Bone marrow (tissue), 2 donors: ENCODE measurements at places on chromosomes 7 and 10.

DNA sequence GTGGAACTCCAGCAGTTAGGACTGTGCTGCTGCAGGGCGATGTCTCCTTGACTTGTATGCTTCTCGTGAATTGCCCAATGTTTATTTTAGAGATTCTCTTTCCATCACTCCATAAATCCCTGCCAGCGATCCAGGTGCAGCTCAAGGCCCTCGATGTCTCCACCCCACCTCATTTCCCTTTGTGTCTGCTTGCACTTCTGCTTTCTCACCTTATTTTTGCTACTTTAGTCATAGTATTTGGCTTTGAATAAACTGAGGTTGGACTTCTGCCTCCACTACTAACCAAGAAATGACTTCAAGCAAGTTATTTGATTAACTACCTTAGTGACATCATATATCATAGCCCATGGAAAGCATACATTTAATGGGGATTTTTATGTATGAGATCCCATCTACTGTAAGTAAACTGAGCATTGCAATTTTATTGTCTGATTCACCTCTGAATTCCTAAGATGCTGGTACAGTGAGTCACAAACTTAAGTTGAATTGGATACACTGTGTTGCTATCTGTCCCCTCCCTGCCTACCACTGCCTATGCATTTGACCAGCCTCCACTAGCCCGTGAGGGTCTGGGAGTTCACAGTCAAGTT, 255.8 kb downstream of the ABCA13 start:
- no peak for DNase-seq

- no peak for DNase-seq
Measured at GRCh38 chr10:18793951-18794350, 134.7 kb downstream of the ARL5B start.

DNA sequence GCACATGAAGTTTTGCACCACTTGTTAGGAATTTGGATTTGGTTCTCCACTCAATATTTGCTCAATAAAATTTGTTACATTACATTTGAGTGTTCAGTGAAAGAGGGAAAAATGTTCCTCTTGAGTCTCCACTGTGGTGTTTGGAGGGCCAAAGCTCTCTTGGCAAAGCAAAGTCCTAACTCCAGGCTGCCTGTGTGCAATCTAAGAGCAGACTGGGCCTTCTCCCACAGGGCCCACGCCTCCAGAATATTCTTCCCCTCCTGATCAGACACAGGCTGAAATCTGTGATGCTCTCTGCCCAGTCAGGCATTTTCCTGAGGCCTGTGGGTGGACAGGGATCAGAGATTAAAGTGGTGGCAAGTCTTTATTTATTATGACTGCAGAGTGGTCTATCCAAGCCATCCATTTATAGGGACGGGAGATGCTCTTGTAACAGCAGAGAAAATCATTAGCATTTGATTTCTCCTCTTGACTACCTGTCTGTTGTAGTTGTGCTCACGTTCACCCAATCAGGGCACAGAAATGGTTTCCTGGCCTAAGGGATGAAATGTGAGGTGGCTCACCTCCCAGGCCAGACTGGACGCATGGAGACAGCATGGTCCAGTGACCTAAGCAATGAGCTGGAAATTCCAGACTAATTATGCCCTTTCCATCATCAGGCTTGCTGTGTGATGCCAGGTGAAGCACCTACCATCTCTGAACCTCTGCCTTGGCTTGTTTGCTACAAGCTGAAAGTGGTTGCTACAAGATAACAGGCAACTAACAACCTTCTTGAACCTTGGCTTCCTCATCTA, 147.1 kb upstream of the NRBF2 start:
- DNase-seq, result no peak

DNA sequence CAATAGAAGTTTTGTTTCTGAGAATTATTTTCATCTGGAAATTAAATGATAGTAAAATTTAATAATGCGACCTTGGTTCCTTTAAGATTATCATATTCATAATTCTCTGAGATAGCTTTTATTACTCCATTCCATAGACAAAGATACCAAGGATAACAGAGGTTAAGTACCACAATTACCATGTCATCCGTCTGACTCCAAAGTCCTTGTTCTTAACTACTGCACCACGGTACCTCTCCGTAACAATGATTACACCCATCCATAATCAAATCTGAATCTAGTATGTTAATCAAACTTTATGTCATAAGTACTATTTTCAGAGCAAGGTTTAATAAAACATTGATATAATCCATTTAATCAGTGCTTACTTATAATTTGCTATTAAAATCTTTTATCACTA, 8.4 kb downstream of the ZDHHC6 start:
- no peak for DNase-seq

DNA sequence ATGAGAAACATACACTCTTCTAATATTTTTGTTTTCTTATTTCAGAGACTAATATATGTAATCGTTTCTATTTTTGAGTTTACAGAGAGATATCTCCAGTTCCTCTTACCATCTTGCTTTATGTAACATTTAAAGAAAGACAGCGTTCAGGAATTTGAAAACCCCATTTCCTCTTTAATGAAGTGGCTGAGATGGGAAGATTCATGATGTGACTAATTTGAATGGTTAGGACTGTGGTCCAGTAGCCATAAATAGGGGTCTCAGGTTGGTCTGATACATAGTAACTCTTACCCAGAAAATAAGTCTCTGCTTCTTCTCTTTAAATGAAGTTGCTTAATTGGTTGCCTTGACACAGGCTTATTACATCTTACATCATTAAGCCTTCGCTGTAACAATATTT, 6.9 kb downstream of the KMT2E start:
- DNase-seq, result no peak

DNA sequence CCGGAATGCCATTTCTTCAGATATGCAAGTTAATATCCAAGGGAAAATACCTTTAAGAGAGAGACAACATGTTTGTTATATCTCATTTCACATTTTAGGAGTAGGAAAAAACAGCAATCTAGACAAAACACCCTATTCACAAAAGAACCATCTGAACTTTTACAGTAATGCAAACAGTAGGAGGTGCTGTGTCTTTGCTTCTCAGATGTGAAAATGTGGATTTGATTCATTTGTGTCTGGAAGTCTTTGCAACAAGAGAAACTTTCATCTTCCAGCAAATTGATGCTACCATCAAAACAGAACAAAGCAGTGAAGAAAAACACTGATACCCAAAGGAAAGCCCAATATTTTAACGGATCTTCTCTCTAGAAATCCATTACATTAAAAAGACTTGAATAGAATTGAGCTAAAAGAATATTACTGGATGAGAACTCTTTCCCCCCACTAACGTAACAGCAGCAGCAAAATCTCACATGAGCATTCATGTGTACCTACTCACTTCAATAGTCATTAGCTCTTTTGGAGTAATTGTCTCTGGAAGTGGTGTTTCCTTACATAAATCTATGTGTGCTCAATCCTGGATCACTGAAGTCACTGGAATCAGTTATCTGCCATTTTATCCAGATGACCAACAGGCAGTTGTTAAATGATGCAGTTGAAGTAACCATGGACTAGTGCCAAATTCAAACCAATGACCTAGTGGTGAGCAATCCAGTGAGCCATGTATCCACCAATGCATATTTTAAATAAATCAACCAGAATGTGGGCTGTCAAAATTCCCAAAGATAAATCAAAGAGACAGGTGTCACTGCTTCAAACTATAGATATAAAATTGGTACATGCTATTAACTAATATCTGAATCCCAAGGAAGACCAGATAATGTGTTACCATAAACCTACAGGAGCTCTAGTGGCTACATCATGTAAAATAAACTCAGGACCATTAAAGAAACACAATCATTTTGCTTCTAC, 1.8 kb downstream of the SEMA3C start:
- DNase-seq, result no peak

- DNase-seq, result no peak
Measured at GRCh38 chr10:13751191-13751764, 164.5 kb downstream of the PRPF18 start.

- DNase-seq, result no peak
Measured at GRCh38 chr10:47092831-47093230, 181.6 kb downstream of the PTPN20 start.

DNA sequence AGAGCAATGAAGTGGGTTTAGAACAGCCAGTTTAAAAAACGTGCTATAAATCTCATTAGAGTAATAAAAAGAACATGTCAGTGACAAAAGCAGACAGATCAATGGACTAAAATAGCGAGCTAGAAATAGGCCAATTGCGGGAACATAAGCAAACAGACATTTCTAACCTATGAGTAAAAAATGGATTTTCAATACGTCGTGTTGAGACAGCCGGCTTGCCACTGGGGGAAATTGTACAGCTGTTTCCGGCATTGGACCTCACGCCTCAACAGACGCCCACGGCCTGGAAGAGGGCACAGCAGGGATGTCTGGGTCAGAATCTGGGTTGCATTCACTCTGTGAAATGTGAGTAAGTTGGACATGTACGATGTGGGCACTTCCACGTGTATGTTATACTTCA, 92.9 kb downstream of the SVOPL start:
- DNase-seq, result no peak

GRCh38 chr7:124655990-124656389, 109.6 kb downstream of the GPR37 start:
- no peak for DNase-seq

- DNase-seq, result no peak
Measured at GRCh38 chr7:130292682-130293257, at the start of gene CPA4. CPA4 (plus strand) TSS chr7:130293161; CDS start chr7:130293181, 20 bp downstream.

DNA sequence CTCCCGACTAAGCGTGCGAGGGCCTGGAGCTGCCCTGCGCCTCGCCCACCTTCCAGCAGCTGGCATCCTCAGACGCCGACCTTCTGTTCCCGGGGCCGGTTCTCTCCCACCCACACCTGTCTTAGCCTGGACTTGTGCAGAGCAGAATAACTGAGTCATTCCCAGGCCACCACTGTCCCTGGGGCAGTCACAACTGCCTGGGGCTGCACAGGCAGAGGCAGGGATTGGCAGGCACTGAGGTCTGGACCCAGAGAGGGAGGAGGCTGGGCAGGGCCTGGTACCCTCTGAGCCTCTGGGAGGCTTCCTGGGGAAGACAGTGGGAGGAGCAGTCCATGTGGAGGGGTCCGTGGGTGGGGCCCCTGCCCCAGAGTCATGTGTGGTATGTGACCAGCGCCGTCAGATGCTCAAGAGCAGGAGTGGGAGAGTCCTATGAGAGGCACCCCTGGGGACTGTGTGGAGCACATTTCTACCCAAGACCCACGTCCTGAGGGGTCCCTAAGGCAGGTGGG, 74.3 kb downstream of the NKX6-2 start:
- no peak for DNase-seq

- no peak for DNase-seq
Measured at GRCh38 chr10:4588824-4589223, 237.2 kb upstream of the AKR1E2 start.

DNA sequence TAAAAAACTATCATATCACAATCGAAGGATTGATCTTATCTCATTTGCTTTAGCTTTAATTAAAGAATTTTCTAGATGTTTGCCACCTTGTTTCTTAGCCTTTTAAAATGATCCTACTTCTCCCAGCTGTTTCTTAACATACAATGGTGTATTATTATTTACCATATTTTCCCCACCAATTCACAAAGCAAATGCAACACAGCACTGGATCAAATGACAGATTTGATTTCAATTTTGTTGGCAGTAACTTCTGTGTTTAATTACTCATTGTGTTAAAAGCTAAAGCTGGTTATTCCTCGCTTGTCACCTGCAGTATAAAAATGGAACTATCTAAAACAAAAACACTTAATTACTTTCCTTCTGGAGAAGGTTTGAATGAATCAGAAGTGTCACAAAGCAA, 19.6 kb downstream of the SVIL start:
- DNase-seq, result no peak

- no peak for DNase-seq
Measured at GRCh38 chr7:143811-144453, 48.4 kb upstream of the FAM20C start.

- DNase-seq, result no peak
Measured at GRCh38 chr10:132146271-132146671, 40.5 kb upstream of the DPYSL4 start.

GRCh38 chr10:16440396-16441133, 3.8 kb downstream of the PTER start:
- DNase-seq, result no peak

- no peak for DNase-seq
Measured at GRCh38 chr7:50631639-50632038, 66.4 kb upstream of the DDC start.

GRCh38 chr7:69025249-69025648, 573.0 kb upstream of the AUTS2 start:
- no peak for DNase-seq

DNA sequence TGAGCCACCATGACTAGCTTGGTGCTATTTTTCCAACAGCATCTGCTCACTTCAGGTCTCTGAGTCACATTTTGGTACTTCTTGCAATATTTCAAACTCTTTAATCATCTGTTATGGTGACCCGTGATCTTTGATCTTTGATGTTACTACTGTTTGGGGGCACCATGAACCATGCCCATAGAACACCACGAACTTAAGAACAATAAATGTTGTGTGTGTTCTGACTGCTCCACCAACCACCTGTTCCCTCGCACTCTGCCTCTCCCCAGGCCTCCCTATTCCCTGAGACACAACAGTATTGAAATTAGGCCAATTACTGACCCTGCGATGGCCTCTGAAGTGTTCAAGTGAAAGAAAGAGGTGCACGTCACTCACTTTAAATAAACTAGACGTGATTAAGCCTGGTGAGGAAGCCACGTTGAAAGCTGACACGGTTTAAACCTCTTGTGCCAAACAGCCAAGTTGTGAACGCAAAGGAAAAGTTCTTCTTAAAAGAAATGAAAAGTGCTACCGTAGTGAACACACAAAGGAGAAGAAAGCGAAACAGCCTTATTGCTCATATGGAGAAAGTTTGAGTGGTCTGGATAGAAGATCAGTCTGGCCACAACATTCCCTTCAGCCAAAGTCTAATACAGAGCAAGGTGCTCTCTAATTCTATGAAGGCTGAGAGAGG, 27.2 kb upstream of the ATP6V0A4 start:
- DNase-seq, result no peak

- DNase-seq, result no peak
Measured at GRCh38 chr7:134565643-134566136, 16.8 kb downstream of the AKR1B15 start.

- no peak for DNase-seq
Measured at GRCh38 chr7:90595342-90595800, 750 bp upstream of the CDK14 start.

DNA sequence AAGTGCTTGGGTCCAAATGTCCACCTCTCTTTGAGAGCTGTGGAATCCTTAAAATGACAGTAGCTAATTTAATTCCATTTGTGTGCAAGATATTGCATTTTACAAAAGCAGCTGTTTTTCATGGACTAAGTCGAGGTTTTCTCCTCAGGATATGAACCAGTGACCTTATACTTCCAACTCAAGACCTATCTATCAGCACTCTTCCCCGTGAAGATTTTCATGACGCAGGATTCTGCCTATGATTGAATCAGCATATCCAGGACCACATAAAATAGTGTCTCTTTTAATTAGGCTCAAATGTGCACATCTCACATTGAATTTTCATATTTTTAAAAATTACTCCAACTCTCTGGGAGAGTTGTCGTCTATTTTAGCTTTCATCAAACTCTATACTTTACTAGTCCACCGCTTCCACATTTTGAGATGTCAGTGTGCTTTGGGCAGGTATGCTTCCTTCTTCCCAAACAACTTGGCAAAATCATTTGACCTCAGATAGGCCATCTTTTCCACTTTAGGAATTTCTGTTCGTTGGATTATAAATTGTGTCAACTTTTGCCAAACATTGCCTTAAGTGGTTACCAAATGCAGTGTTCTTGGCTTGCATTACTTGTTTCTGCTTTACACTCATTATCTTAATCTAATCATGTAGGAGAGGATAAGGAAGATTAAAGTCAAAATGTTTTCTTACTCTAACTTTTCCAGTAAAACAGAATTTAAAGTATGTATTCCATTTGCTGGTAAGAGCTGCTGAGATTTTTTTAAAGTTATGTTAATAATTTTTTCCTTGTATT, 39.4 kb downstream of the SEMA3A start:
- DNase-seq, result no peak

- no peak for DNase-seq
Measured at GRCh38 chr10:80617807-80618206, 80.1 kb downstream of the SH2D4B start.
